ENCODE measurements at places on chromosomes 4 and X.

- peak; percentile 38 for DNase-seq
Observed at GRCh38 chr4:19675172-19675811, 576.4 kb upstream of the SLIT2 start.

- no peak for DNase-seq
Observed at GRCh38 chr4:152559641-152560040, 23.7 kb upstream of the FBXW7 start.

DNA sequence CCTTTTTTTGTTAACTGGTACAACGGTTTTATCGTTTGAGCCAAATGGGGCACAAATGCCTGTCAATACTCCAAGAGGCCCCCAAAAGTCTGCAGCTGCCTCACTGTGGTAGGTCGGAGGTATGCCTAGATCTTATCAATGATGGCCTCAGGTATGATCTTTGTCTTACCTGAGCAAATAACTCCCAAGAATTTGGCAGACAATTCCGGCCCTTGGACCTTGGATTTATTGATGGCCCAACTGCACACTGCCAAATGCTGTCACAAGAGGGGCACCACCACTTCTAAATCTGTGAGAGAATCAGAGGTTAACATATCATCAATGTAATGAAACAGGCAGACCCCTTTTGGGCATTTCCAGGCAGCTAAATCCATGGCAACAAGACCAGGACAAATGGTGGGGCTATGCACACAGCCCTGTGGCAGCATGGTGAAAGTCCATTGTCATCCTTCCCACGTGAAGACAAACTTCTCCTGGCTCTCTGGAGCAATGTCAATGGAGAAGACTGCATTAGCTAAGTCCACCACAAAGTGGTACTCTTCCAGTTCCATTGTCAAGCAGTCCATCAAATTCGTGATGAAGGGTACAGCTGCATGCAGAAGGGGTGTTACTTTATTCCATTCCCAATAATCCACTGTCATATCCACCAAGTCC is 28.6 kb downstream of the CXCL13 start:
- no peak for DNase-seq

GRCh38 chrX:19708683-19709082 is 178.7 kb downstream of the SH3KBP1 start:
- DNase-seq: no peak

DNA sequence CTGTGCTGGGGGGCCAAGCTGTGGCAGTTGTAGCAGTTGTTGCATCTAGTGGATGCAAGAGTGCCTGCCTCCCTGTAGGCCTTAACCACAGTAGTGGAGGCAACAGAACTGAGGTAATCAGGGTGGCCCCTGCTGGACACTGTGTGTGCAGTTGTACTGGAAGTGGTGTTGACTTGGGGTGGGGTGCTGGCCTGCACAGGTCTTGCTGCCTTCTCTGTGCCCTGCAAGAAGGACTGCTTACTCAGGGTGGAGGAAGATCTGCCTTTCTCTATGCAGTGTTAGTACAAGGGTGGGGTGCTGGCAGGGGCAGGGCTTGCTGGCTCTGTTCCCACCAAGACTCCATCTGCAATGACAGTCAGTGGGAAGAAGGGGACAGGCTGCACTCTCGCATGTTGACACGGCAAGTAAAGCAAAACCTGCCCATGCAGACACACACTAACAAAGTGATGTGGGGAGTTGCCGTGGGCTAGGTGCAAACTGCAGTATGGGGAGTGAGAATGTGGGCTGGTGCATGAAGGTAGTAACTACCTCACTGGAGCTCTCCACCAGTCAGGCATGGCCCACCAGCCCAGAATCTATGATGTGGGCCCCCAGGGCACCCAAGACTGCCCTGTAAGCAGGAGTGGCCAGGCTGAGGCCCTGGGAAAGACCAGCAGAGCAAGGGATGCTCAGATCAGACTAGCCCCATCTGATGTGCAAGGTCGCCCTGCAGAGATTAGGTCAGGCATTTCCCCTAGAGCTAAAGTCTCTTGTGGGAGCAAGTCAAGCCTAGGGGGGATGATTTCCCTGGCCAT is 594.9 kb downstream of the TECRL start:
- no peak for DNase-seq

- DNase-seq: peak; percentile 31
Observed at GRCh38 chr4:139887962-139888735, 222.5 kb downstream of the MGST2 start.

- no peak for DNase-seq
Observed at GRCh38 chr4:108567831-108568230, 52.5 kb upstream of the RPL34 start.
